NCI-H2107 (cell line): ENCODE measurements at places on chromosomes 11 and 22.

DNA sequence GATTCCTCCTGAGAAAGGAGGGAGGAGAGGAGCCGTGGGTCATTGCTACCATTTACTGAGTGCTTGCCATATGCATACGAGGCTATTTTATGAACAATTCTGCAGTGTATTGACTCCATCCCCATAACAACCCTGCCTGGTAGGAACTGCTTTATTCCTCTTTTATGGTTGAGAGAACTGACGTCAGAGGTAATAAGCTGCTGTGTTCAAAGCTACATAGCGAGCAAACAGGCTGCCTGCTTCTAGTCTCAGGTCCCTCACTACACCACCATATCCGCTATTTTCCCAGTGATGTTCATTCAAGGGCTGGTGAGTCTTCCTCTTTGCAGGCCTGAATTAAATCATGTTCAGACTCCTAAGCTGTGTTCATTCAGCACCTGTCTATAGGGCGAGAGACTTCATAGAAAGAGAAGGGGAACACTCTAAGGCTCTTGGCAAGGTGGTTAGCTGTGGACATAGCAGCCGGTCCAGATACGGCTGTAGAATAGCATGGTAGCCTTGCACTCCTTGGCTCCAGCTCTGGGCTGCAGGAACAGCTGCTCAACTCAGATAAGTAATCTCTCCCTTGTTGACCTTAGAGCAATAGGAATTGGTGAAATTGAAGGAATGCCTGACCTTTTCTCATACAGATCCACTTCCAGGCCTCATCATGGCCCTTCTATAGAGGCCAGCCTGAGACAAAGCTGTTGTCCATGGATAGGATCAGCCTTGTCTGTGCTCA lies 82.6 kb downstream of the MICAL2 start:
- no peak for DNase-seq

GRCh38 chr11:28457481-28458065 lies 349.4 kb downstream of the METTL15 start:
- DNase-seq = no peak

DNA sequence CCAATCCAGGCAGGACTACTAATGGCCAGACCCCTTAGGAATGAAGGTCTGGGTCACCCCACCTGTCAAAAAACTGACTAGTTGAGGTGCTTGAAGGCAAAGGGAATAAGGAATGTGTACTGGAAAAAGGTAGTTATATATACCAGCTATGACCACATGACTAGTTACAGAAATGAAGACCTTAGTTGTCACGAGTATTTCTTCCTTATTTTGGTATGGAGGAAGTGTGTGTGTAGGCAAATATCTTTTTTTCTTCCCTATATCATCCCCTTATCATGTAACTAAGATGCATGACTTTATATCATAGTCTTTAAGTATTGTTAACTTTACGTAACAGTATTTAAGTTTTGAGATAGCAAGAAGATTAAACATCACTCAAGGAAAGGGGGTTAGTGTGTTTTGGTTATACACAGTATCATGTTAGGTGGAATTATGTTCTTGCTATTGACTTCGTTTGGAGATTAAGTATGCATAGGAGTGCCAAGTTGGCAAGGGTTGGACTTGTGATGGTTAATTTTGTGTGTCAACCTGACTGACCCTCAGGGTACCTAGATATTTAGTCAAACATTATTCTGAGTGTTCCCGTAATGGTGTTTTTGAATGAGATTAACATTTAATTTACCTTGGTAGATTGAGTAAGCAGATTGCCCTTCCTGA lies 38.2 kb upstream of the NARS2 start:
- no peak for DNase-seq

DNA sequence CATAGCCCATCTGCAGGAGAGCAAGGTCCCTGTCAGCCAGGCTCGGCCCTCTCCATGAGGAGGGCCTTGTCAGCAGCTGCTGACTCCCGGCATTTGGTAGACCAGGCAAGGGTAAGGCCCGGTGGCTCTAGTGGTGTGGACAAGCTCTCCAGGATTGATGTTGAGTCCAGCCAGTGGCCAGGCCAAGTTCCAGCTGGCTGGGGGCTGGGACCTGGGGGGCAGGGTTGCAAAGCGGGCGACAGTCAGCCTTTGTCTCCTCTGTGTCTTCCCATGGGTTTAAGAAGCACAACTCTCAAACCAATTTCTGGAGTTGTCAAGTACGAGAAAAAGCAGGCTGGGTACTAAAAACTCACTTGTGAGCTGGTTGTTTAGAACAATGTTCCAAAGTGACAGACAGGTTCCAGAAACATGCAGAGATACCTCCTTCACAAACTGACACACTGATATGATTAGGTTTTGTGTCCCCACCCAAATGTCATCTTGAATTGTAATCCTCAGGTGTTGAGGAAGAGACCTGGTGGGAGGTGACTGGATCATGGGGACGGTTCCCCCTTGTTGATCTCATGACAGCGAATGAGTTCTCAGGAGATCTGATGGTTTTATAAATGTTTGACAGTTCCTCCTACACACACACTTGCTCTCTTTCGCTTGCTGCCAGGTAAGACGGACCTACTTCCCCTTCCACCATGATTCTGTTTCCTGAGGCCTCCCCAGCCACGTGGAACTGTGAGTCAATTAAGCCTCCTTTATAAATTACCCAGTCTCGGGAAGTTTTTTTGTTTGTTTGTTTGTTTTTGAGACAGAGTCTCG lies 52.3 kb upstream of the SERPIND1 start:
- no peak for DNase-seq

DNA sequence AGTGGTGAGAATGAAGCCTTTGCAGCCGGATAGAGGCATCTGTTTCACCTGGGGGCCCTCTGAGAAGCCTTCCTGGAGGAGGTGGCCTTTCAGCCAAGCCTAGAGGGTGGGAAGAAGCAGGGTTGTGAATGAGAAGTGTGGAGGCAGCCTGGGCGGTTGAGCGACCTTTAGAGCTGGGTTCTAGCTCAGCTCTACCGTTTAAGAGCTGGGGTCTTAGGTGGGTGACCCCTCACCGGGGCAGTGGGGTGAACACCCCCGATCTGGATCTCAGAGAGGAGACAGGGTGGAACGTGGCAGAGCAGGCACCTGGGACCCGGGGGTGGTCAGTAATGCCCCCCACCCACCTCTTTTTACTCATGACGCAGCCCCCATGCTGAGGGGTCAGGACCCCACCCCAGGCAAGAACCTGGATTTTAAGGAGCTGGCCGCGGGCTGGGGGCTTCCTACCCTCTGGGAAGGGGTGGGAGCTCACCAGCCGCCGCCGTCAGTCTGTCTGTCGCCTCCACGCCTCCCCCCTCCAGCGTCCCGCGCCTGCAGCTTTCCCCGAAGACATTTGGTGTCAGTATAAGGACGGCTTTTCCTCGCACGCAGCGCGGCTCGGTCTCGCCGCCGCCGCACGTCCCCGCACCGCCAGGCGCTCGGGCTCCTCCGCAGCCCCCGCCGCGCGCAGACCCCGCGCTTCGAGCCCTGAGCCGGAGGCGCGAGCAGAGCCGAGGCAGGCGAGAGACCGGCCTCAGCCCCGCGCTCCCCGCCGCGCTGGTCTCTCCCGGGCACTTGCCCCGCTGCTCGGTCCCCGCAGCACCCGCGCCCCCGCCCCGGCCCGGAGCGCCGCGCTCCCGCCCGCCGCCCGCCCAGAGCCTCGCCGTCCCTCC lies 13.3 kb upstream of the CACNA1I start:
- no peak for DNase-seq

DNA sequence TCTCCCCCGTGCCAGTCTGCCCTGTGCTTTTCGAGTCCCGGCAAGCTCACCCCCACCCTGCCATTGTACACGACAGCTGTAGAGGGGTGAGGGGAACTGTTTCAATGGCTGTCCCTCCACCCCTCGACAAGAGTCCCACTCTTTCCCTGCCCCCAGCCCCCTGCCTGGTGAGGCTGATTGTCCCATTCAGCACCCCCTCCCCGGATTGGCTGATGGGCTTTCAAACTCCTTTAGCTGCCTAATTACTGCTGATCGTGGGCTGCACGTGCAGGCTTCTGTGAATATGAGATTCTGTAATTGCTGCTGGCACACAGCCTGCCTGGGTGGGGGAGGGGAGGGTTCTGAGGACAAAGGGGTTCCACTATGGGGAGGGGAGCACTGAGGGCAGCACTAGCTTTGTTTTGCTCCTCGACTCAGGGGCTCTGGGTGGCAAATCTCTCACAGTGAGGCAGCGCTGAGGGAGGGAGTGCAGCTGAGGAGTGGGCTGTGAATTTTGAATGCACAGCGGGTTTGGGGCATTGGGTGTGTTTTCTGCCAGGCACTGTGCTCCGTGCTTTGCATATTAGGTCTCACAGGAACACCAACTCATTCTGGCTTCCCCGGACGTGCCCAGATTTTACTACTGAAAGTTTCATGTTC lies 42.6 kb upstream of the ACCSL start:
- DNase-seq = peak; percentile 62

DNA sequence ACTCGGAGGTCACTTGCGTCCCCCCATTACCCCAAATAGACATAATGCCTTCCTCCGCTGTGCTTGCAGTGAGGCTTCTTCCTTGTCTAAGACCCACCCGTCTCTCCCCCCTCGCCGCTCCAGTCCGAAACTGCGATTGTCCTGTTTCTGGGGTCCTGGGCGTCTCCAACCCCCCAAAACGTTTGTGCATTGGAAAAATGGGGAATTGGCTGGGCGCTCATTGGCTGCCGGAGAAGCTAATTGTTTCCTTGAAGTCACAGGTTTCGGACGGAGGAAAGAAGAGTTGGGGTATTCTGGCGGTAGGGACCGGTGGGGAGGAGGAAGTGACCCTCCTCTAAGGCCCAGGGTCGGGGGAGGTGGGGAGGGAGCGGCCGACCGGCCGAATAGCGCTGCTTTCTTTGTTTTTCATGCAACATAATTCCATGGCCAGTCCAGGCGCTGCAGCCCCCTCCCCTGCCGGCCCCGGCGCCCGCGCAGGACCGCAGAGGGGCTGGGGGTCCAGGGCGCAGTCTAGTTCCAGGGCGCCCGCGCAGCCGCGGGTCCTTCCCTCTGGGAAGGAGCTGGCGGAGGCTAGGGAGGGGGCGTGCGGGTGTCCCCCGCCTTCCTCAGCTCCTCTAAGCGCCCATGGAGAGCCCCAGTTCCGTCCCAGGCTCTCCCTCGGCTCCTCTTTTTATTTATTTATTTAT lies 12.7 kb upstream of the CPT1A start:
- DNase-seq = no peak

DNA sequence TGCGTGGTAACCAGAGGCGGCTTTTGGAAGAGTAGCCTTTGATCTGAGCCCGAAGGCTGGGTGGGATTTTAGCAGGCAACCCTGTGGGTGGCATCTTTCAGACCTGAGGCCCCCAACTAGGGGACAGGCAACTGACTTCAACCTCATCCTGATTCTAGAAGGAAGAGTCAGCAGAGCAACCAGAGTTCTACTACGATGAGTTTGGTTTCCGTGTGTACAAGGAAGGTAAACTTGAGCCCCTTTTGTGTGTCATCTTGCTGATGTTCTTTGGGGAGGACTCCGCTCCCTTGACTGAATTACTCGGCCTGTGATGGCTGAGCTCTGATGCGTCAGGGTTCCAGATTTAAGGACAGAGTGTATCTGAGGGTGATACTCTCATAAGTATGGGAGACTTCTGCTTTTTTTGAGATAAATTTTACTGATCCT lies 31.6 kb downstream of the SGSM3 start:
- no peak for DNase-seq

DNA sequence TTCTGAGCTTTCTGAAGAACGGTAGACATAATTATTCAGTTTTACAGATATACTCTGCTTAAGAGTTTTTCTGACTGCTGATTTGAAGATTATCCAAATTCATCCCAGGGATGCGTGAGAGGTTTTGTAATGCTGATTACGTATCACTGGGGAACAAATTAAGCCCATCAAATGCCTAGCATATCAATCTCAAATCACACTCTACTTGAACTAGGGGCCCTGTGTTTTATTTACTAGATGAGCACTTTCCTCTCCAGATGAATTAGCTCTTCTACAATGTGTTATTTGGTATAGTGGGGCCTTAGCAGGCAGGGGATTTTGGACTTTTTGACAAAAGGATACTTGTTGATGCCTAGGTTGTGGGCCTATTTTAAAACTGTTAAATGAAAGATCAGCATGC lies 177.9 kb downstream of the JRKL start:
- DNase-seq = no peak

DNA sequence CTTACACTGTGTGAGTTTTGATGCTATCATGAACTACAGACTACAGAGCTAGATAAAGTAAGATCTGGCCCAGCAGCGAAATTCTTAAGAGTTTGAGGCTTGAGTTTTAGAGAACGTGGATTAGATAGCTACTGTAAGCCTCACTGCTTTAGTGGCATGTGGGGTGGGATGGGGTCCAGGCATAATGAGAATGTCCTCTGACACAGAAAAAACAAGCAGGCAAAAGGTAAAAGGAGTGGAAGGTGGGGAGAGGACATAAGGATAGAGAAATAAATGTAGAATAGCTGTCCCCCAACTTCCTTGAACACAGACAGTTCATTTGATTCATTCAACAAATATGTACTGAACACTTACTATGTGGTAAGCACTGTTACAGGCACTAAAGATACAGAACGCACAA lies 324.5 kb upstream of the PITPNB start:
- no peak for DNase-seq

DNA sequence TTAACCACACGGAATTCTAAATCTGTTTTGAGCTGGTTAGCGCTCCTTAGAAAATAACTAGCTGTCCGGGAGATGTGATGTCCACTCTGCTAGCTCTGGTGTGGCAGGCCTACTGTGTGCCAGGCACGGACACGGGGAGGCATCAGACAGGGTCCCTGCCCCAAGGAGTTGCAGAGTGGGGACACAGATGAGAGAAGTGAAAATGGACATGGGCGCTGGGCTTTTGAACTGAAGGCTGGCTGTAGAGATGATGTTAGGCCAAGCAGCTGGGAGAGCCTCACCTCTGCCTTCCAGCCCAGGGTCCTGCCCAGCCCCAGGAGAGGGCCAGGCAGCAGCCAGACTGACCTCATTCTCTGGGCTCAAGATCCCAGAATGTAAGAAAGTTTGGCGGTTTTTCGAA lies 368.6 kb downstream of the CTTN start:
- DNase-seq = no peak

- no peak for DNase-seq
Measured at GRCh38 chr11:116148056-116148455, 624.7 kb downstream of the BUD13 start.

DNA sequence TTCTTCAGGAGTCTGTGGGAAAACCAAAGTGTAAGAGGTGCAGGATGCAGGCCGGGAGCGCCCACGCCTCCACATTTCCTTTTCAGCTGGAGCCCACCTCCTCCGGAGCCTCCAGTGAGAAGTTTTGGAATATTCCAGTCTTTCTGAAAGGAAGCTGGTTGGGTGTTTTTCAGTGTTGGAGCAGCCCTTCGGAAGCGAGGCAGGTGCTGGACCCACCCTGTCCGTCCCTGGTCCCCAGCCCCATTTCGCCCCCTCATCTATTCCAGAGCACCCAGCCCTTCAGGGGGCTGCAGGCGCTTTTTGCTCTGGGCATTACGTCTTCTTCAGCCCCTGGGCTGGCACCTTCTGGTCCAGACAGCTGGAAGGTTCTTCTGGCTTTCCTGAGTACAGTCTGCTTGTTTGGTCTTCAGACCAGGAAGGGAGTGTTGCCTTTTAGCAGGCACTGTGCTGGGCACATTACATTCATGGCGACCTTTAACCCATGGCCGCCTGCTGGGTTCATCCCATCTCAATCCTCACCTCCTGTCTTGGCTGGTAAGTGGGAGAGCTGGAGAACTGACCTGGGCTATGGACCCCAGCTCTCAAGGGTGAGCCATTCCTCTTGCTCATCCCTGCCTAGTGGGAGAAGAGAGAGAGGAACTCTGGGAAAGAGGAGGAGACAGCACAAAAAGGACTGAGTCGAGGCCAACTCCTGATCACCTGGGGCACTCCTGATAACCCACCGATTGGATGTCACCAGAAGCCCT lies 710 bp upstream of the THY1 start:
- DNase-seq = no peak
